ENCODE measurements at places on chromosomes 5 and 9.

- DNase-seq, result no peak
- H3K36me3 ChIP-seq, result no peaks in the 10 kb centered on the region
- H3K27me3 ChIP-seq, result no peaks in the 10 kb centered on the region
- no peak overlapping the region for H3K4me3 ChIP-seq
- H3K4me1 ChIP-seq, result no peaks in the 10 kb centered on the region
- no peak overlapping the region for H3K27ac ChIP-seq
Measured at GRCh38 chr9:91489361-91489899, 65.8 kb upstream of the NFIL3 start.

DNA sequence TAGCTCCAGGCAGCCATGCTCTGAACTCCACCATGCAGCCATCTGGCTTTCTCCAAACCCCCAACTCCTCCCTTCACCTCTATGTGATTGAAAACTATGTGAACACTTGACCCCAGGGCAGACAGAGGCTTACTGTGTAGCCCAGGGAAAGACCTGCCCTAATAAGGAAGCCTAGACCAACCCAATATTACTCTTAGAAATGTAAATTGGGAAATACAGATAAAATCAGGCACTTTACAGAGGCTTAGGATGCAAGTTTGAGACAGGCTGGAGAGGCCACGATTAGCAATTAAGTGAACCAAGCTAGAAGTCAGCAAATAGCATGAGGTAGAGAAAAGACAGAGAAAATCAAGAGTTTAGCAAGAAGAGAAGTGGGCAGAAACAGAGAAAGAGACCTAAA is 141.7 kb upstream of the ABCA1 start:
- H3K27me3 ChIP-seq, result no peaks in the 10 kb centered on the region
- no peak for DNase-seq
- H3K36me3 ChIP-seq, result no peaks in the 10 kb centered on the region
- H3K27ac ChIP-seq, result no peak overlapping the region

- H3K36me3 ChIP-seq, result no peaks in the 10 kb centered on the region
- no peaks in the 10 kb centered on the region for H3K4me1 ChIP-seq
- no peak overlapping the region for H3K4me3 ChIP-seq
Measured at GRCh38 chr5:67672636-67673035, 476.0 kb upstream of the CD180 start.

- peak within 1 kb of the TSS; percentile 91 for H3K27ac ChIP-seq
- peaks cover 6% of the 10 kb centered on the region for H3K36me3 ChIP-seq
- peaks cover 15% of the 10 kb centered on the region for H3K4me1 ChIP-seq
- H3K27me3 ChIP-seq, result no peaks in the 10 kb centered on the region
- peak; percentile 98 for DNase-seq
- H3K4me3 ChIP-seq, result peak within 1 kb of the TSS; percentile 31
Measured at GRCh38 chr5:139403787-139404483, at the start of gene SPATA24. Gene SPATA24, minus strand, starts transcription at chr5:139404089. Its CDS starts 29 bp downstream, at chr5:139404060.

GRCh38 chr9:9016597-9016996 is 1217.0 kb upstream of the DMAC1 start:
- H3K4me3 ChIP-seq, result no peak overlapping the region
- DNase-seq, result no peak
- H3K4me1 ChIP-seq, result no peaks in the 10 kb centered on the region
- no peak overlapping the region for H3K27ac ChIP-seq
- no peaks in the 10 kb centered on the region for H3K27me3 ChIP-seq
- no peaks in the 10 kb centered on the region for H3K36me3 ChIP-seq

DNA sequence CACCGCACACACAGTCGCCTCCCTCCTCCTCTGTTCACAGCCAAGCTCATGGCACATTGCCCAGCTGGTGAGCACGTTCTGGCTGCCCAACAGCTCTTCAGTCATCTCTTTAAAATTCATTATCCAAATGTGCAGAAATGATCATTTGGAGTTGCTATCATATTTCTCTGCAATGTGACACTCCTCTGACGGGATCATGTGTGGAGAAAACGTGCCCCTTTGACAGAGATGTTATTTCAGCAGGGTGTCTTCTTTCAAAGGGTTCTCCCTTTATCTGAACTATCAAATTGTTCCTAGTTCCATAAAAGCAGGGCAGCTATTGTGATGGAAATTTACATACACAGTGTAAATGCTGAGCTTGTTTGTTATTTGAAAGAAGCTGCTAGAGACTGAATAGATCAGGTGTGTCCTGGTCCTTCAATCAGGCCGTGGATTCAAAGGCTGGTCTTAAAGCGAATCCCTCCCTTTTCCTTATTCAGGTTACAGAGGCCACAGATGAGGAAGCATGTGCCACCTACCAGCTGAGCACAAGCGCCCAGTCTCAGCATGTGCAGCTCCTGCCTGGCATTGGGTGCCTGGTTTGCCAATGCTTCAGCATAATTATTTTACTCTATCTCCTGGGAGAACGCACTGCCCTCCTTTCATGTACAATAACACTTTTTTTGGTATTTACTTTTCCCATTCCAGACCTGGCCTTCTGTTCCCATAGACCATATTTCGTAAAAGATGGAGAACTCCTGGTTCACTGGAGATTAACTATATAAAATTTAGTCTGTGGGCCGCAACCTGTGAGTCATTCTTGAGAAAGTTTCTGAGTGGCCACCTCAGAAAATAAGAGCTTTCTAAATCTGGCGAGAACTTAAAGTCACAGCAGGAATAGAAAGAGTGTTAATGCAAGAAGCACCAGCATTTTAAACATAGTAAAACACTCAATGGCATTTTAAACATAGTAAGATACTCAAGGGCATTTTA is 433.7 kb downstream of the ENC1 start:
- peak; percentile 70 for DNase-seq
- H3K27ac ChIP-seq, result no peak overlapping the region
- H3K36me3 ChIP-seq, result no peaks in the 10 kb centered on the region
- H3K4me3 ChIP-seq, result no peak overlapping the region

DNA sequence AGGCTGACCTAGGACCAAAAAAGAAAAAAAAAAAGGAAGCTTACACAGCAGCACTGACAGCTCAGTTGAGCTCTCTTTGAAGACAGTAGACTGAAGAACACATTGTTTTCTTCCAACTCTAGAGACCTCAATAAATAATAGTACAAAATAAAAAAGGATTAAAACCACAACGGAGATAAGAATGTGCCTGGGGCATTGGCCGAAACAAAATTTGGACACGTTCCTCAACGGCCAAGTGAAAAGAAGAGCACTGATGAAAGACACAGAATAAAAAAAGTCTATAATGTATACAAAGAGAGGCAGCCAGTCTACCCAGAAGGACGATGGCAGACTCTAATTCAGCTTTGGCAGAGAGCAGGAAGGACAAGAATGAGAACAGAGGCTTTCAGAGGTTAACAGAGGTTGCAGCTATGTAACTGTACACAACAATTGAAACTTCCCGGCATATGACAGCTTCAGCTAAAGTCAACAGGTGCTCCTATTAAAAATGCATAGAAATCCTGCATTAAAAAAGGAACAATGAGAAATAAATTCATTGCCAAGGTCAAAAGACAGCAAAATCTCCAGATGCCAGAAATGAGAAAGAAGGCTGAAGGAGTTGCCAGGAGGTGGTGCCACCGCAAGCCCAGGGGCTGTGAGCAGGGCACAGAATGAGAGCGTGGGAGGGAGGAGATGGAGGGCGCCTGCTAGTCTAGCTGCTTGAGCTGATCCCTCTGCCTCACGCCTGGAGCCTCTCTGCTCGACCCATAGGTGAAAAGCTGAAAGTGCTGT is 113.9 kb downstream of the DCP2 start:
- H3K4me3 ChIP-seq, result no peak overlapping the region
- H3K27me3 ChIP-seq, result no peaks in the 10 kb centered on the region
- no peaks in the 10 kb centered on the region for H3K36me3 ChIP-seq
- no peaks in the 10 kb centered on the region for H3K4me1 ChIP-seq

DNA sequence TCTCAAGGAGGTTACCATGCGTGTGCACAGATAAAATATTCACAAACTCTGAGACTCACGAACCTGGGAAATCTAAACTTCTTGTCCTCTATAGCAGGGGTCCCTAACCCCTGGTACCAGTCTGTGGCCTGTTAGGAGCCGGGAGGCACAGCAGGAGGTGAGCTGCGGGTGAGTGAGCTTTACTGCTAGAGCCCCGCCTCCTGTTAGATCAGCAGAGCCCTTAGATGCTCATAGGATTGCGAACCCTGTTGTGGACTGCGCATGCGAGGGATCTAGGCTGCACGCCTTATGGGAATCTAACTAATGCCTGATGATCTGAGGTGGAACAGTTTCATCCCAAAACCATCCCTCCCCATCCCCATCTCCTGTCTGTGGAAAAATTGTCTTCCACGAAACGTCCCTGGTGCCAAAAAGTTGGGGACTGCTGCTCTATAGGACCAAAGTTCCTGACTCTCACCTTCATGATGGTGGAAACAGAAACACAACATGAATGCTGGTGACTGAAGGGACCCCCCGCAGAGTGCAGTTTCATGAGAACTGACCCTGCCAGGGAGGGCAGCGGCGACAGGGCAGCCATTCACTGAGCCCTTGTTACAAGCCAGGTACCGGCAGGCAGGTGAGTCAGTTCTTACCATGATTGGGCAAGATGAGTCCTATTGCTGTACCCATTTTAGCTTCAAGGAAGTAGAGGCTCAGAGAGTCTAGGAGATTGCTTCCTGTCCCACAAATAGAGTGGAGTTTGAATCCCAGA is 181.9 kb downstream of the RGS3 start:
- DNase-seq, result no peak
- no peaks in the 10 kb centered on the region for H3K27me3 ChIP-seq
- H3K27ac ChIP-seq, result no peak overlapping the region

DNA sequence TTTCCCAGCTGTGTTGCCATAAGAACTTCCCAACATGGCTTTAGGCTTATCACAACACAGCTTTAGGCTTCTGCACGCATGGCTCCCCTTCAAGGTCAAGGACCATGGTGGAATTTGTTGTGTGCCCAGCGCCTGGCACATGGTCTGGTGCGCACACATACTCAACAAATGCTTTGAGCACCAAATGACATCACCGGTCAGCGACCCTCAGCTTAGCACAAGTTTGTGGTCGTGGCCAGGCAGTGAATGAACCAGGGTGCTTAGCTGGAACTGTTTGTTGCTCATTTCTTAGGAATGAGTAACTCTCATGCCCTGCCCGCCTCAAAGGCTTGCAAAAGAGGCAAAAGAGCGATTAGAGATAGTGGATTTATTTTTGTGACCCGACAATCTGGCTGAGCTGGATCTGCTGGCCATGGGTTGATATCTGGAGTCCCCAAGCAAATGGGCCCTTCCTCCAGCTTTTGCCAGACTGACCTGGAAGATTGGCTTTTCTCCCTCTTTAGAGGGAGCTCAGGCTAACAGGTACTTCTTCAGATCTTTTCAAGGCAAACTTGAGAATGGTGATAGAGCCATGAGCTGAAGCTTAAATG is 58.9 kb downstream of the DAP start:
- no peak overlapping the region for H3K27ac ChIP-seq
- H3K4me3 ChIP-seq, result no peak overlapping the region
- no peaks in the 10 kb centered on the region for H3K27me3 ChIP-seq
- H3K4me1 ChIP-seq, result peaks cover 44% of the 10 kb centered on the region
- no peak for DNase-seq

Data from left lung (tissue), 14 donors.